AG20443 (cell line): ENCODE measurements at places on chromosomes 12 and 14.

GRCh38 chr12:130572553-130572952, 143.5 kb downstream of the RIMBP2 start:
- DNase-seq = no peak

DNA sequence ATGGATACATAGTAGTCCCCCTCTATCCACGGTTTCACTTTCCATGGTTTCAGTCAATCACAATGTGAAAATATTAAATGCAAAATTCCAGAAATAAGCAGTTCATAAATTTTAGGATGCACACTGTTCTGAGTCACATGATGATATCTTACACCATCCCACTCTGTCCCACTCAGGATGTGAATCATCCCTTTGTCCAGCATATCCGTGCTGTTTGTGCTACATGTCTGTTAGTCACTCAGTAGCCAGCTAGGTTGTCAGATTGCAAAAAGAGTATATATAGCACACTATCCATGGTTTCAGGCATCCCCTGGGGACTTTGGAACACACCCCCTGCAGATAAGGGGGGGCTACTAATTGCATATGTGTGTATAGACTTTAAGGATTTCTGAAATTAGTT, 8.1 kb upstream of the NAA30 start:
- peak; percentile 62 for DNase-seq

- DNase-seq = no peak
Measured at GRCh38 chr14:34701808-34702207, 12.6 kb downstream of the CFL2 start.

- no peak for DNase-seq
Measured at GRCh38 chr14:34983786-34984185, 994 bp downstream of the SRP54 start.

GRCh38 chr14:34050606-34051005, 99.7 kb upstream of the EGLN3 start:
- no peak for DNase-seq

GRCh38 chr14:37122919-37123639, 49.3 kb downstream of the SLC25A21 start:
- peak; percentile 20 for DNase-seq

GRCh38 chr14:61322011-61322798, 826 bp downstream of the PRKCH start:
- DNase-seq = no peak

DNA sequence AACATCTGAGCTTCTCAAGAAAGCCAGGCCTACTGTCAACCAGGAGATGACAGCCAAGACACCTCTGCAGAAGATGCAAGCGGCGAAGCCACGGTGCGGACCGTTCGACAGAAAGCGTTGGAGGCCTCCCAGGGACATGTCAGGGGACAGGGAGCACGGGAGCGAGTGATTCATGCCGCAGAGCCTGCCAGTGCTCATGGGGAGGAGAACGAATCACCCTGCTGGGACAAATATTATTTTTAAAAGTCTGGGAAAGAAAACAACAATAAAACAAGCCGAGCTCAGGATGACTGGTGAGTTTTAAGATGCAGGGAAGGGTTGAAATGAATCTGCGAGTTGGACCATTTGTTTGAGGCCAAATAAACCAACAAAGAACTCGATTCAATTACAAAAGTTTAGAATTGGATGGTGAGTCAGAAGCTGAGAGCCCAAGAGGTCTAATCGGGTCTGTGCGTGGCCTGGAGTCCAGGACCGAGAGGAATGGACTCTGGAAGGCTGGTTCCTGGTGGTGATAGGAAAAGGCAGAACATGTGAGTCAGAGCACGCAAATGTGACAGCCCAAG, 91.0 kb downstream of the RBM19 start:
- no peak for DNase-seq

DNA sequence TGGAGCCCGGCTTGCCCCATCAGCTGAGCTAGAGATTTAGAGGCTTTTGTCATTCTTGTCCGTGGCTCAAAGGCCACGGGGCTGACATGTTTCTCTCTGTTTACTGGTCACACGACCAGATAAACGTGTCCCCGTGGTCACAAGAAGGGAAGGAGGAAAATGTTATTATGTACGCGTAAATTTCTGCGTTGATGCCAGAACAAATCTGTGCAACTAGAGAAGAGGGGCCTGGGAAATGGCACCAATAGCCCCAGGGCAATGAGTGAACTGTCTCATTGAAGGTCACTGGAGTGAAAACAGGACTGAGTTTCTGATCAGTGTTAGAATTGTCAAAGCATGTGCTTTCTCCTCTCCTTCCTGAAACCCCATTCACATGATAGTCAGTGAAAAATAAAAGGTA, 25.3 kb downstream of the OAS2 start:
- DNase-seq = no peak

- DNase-seq = no peak
Measured at GRCh38 chr14:68144051-68144681, 324.6 kb downstream of the RAD51B start.

DNA sequence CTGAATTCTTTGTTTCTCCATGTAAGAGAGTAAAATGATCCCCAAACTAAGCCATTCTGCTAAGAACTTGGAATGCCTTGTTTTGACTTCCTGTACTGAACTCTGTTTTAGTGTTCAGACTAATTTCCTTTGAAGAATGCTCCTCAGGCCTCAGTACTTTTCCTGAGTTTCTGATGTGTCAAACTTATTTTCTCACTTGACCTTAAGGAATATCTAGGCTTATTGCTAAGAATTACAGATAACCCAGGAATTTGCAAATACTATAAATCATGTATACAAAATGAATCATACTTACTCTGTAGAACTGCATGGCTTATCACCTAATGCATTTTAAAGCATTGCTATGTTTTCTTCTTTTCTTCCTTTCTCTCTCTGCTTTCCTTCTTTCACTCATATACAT, 93.1 kb upstream of the PKP2 start:
- DNase-seq = no peak

DNA sequence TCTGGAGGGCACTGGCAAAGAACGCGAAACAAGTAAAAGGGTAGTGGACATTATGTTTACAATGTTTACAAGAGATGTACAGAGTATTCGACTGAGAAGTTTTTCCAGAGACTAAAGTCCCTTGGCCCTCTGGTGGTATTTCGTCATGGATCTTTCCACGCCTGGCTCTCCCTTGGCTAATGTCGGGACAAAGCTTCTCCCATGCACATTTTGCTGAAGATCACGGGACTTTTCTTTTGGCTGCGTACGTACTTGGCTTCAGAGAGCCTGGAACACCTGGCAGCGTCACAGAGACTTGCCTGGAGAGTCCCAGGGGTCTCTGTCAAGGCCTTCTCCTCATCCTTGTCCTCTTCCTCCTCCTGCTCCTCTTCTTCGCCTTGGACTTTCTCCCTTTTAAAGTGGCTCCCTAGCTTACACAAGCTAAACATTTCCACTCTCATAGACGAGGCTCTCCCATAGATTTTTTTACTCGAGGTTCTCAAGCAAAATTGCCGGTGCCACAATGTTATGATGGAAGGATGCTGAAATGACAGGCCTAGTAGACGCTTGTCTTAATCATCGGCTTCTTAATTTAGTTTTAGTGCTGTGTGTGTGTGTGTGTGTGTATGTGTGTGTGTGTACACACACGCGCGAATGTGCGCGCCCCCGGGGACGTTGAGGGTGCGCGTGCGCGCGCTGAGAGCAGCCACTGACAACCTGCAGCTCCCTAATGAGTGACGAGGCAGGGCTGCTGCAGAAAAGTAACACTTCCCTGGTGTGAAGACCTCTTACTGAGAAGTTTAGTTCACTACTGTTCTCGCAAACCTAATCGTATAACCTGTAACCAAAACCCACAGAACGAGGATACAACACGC, 4.9 kb upstream of the FOXG1 start:
- no peak for DNase-seq

DNA sequence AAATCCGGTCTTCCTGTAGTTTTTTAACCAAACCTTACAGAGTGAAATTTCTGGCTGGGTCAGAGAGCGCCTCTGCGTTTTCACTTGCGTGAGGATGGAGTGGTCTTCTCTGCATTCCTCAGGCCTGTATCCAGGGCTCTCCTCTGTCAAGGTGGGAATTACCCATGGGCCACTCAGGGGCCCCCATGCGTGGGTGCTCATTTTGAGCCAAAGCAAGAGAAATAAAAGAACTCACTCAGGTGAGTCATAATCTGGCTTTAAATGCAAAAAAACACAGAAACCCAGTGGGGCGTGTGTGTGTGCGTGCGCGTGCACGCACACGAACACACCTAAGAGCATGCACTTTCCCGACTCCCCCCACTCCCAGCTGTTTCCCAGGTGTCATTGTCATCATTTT, 104.0 kb upstream of the PWP1 start:
- no peak for DNase-seq

DNA sequence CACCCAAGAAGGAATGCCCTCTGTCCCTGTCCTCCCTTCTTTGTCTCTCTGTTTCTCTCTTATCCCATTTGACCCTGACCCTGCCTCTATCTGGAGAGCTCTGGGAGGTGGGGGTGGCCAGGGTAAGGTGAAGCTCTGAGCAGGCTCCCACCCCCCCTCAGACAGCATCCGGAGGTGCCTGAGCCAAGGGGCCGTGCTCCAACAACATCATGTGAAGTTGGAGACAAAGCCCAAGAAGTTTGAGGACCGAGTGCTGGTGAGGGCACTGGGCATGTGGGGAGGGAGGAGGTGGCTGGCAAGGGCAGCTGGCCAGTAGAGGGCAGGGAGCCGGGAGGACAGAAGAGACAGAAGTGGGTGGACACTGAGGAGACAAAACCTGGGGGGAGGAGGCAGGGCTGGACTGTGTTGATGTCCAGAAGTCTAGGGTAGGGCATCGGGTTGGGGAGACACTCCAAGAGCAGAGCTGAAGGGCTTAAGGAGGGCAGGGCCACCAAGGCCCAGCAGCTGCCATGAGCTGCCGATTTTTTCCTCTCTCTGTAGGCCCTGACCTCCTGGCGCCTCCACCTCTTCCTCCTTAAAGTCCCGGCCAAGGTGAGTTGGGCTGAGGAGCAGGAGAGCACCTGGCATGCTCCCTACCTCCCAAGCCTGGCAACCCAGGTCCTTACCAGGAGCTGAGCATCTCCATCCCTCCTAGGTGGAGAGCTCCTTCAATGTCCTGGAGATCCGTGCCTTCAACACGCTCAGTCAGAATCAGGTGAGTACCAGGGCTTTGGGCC, 1.9 kb downstream of the CARMIL3 start:
- no peak for DNase-seq
